ENCODE measurements at places on chromosomes 5 and 9.

- no peak for DNase-seq
Observed at GRCh38 chr9:129900263-129901027, 65.2 kb downstream of the USP20 start.

- DNase-seq: peak; percentile 26
Observed at GRCh38 chr5:59798862-59799667, 94.5 kb downstream of the PDE4D start.

DNA sequence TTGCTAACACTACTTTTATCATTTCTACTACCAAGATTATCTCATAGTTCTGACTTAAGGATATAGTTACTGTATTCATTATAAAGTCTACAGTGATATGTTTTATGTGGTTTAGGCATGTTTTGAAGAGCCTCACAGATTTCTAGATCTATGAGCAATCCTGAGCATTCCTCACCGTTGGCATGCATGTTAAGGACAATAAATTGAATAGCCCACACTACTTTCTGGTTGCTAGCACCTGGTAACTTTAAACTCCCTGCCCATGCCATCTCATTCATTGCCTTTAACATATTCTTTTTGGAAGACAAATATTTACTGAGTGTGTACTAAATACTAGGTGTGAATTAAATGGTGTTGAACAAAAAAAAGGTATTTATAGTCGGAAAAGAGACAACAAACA, 868.1 kb upstream of the CDH9 start:
- no peak for DNase-seq

DNA sequence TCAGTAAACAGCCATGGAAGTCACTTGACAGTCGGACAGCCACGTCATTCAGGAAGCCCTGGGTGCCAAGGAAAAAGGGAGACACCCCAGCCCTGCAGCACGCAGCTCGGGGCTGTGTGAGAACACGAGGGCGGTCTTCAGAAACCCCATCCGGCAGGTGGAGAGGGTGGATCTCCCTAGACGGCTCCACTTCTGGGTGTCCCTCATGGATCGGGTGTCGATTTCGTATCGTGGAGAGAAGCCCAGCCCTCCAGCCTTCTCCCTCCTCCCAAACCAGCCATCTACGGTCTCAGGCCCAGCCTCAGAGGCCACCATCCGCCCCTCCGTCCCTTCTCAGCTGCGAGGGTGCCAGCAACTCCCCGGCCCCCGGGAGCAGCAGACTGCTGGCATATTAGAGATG, 65.5 kb upstream of the BARHL1 start:
- no peak for DNase-seq

- no peak for DNase-seq
Observed at GRCh38 chr9:82498541-82499317, 510.2 kb downstream of the SPATA31D1 start.

DNA sequence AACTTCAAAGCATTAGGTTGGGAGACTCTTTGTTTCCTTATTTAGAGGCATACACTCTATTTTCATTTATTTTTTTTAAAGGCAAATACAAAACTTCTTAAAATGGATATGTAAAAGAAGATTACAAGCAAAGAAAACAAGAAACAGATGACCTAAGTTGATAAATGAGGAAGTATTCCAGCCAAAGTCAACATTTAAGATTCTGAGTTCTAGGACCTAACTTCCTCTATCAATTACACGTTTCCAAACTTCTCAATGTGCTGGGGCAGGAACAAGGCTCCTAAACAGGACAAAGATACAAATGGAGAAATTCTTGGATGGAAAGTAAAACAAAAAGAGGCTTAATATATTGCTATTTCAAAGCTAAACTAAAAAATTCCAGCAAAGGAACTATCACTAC, 89.5 kb downstream of the TLE1 start:
- DNase-seq: no peak

- no peak for DNase-seq
Observed at GRCh38 chr9:130962418-130963316, 23.6 kb upstream of the FIBCD1 start.

DNA sequence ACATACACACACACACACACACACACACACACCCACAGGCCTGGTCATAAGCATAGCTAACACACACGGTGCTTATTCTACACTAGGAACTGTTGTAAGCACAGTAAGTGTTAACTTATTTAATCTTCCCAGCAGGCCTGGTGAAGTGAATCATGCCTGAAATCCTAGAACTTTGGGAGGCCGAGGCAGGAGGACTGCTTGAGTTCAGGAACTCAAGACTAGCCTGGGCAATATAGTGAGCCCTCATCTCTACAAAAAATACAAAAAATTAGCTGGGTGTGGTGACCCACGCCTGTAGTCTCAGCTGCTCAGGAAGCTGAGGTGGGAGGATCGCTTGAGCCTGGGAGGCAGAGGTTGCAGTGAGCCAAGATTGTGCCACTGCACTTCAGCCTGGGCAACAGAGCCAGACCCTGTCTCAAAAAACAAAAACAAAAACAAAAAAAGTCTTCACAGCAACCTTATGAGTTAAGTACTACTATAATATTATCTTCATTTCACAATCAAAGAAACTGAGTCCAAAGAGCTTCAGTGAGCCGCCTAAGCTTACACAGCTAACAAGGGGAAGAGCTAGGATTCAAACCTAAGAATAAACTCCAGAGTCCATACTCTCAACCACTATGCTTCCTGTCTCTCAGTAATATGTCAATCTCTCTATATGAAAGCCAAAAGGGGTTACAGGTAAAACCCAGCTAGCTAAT, 2.3 kb downstream of the MEGF9 start:
- DNase-seq: peak; percentile 25

DNA sequence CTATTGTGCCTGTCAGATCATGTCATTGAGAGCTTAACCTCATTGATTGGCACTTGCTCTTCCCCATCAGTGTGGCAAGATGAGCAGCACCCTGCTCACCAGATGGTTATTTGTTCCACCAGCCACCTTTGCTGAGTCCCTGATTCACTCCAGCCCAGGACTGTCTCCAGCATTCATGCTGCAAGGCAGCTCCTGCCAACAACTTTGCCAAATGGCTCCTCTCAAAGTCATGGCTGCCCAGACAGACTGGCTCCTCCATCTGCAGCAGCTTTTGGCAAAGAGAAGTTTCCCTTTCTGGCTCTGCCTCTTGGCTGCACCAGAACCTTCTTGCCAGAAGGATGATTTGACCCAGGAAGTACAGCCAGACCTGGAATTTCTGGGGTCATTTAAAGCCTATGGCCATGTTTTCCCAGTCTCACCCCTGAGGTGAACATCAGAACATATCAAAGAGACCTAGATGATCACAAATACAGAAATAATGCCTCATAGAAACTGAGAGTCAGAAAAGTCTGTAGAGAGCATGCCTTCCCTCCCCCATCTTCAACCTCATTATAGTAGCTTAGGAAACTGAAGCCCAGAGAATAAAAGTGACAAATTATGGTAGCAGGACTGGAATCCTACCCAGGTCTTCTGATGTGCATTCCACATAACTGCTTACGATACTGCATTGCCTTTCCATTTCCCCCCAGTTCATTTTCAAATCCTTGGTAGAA, 10.4 kb downstream of the PPP2R2B start:
- no peak for DNase-seq

- no peak for DNase-seq
Observed at GRCh38 chr5:131268758-131269370, 5.0 kb downstream of the CDC42SE2 start.

GRCh38 chr9:125361837-125362531, 100.4 kb downstream of the GAPVD1 start:
- DNase-seq: no peak

- no peak for DNase-seq
Observed at GRCh38 chr9:35385042-35385441, 104.9 kb upstream of the RUSC2 start.

GRCh38 chr9:31034311-31034710, 1350.1 kb upstream of the ACO1 start:
- no peak for DNase-seq

GRCh38 chr5:135269199-135269598, 129.8 kb downstream of the MACROH2A1 start:
- no peak for DNase-seq

- DNase-seq: no peak
Observed at GRCh38 chr5:58459146-58460001, 512 bp downstream of the PLK2 start.

Measured in activated CD4-positive, alpha-beta memory T cell treated with anti-CD3 and anti-CD28 coated beads, Interleukin-2, amount 10 ng/mL, durations not matched to agents 7 days and 5 days (primary cell).